Muscle of leg (tissue), 16 donors: ENCODE measurements at places on chromosomes 1 and 21.

- H3K27me3 ChIP-seq, result no peaks in the 10 kb centered on the region
- H3K4me1 ChIP-seq, result no peaks in the 10 kb centered on the region
- no peaks in the 10 kb centered on the region for H3K36me3 ChIP-seq
- peak; percentile 43 for DNase-seq
- H3K27ac ChIP-seq, result no peak overlapping the region
- H3K4me3 ChIP-seq, result no peak overlapping the region
These were observed 34.5 kb downstream of the TMPRSS15 start for GRCh38 chr21:18369115-18369514.

- H3K4me1 ChIP-seq, result peaks cover 9% of the 10 kb centered on the region
- no peak overlapping the region for H3K4me3 ChIP-seq
- no peaks in the 10 kb centered on the region for H3K36me3 ChIP-seq
- peaks cover 3% of the 10 kb centered on the region for H3K27me3 ChIP-seq
- H3K27ac ChIP-seq, result no peak overlapping the region
These were observed 90.5 kb upstream of the ADAR start for GRCh38 chr1:154698320-154699096.

- no peaks in the 10 kb centered on the region for H3K36me3 ChIP-seq
- H3K27ac ChIP-seq, result no peak overlapping the region
- H3K4me1 ChIP-seq, result peaks cover 22% of the 10 kb centered on the region
- H3K27me3 ChIP-seq, result no peaks in the 10 kb centered on the region
- H3K4me3 ChIP-seq, result no peak overlapping the region
- no peak for DNase-seq
These were observed 260.5 kb downstream of the DYRK1A start for GRCh38 chr21:37627074-37627473.

DNA sequence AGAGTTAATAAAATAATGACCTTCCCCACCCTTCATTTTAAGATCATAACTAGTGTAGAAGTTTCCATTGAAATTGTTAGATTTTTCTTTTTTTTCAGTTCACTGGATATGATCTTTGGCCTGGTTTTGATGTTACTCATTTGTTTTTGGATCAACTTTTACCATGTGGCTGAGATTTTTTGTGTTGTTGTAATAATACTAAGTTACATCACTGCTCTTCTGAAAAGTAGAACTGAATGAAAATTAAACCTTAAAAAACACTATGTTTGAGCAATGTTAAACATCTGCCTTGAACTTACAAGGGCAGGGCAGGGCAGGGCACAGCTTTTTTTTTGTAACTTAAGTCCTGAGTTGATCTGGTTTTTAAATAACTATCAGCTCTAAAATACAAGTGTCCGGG, 204.8 kb upstream of the ADAMTS5 start:
- DNase-seq, result peak; percentile 90
- H3K27ac ChIP-seq, result peak overlapping the region; percentile 60
- H3K4me1 ChIP-seq, result no peaks in the 10 kb centered on the region
- no peaks in the 10 kb centered on the region for H3K27me3 ChIP-seq

DNA sequence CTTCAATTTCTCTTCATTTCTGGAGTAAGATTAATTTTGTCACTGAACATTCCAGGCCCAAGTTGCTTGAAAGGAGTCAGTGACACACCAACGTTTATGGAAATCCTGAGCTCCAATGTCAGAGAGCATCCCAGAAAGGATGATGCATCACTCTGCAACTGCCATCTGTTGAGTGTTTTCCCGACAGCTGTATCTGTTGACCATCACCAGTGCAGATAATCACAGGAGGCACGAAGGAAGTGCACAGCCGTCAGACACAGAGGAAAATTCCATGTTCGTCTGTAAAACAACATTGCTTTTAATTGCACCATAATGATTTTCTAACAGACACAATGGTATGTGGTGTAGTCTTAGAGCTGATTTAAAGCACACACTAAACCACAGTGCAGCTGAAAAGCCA, 376.7 kb upstream of the ADGRL2 start:
- H3K4me3 ChIP-seq, result no peak overlapping the region
- no peaks in the 10 kb centered on the region for H3K4me1 ChIP-seq
- H3K27me3 ChIP-seq, result no peaks in the 10 kb centered on the region

GRCh38 chr1:30412241-30413110, 310.9 kb downstream of the MATN1 start:
- H3K36me3 ChIP-seq, result no peaks in the 10 kb centered on the region
- no peak for DNase-seq
- no peak overlapping the region for H3K4me3 ChIP-seq
- H3K27ac ChIP-seq, result no peak overlapping the region

GRCh38 chr1:88799491-88799890, 91.9 kb downstream of the GTF2B start:
- no peak overlapping the region for H3K27ac ChIP-seq
- peak; percentile 24 for DNase-seq
- no peak overlapping the region for H3K4me3 ChIP-seq
- H3K36me3 ChIP-seq, result peaks cover 18% of the 10 kb centered on the region
- H3K27me3 ChIP-seq, result no peaks in the 10 kb centered on the region

GRCh38 chr1:182754087-182754486, 35.5 kb upstream of the NPL start:
- H3K27ac ChIP-seq, result no peak overlapping the region
- no peaks in the 10 kb centered on the region for H3K36me3 ChIP-seq
- no peaks in the 10 kb centered on the region for H3K27me3 ChIP-seq
- H3K4me3 ChIP-seq, result no peak overlapping the region
- H3K4me1 ChIP-seq, result peaks cover 18% of the 10 kb centered on the region

DNA sequence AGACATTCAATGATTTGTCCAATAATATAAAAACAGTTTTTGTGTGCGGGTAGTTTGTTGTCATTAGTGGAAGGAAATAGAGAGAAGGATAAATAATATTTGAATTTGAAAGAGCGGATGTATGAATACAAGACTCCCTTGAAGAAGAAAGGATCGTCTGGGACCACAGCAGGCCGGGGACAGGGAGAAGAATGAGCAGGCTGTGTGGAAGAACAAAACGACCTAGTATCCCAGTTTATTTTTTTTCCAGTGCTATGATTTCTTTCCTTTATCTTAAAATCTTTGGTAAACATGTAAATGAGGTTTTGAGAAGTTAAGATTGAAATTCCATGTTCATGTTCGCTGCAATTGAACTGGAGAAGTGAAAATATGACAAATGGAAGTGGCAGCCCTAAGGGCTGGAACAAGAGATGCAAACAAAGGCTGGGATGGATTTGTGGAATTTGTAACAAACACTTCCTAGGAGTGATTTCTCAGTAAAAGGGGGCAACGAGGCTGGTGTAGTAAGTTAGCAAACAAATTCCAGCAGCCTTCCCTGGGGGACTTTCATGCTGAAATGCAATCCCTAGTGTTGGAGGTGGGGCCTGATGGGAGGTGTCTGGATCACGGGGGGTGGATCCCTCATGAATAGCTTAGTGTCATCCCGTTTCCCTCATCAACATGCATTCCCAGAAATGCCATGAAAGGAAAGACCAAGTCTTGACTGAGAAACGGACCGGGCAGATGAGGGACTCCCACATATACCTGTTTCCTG, 10.2 kb upstream of the IFI16 start:
- H3K27ac ChIP-seq, result peak overlapping the region; percentile 94
- H3K4me1 ChIP-seq, result peaks cover 3% of the 10 kb centered on the region
- peak overlapping the region; percentile 56 for H3K4me3 ChIP-seq
- H3K27me3 ChIP-seq, result no peaks in the 10 kb centered on the region
- H3K36me3 ChIP-seq, result no peaks in the 10 kb centered on the region

DNA sequence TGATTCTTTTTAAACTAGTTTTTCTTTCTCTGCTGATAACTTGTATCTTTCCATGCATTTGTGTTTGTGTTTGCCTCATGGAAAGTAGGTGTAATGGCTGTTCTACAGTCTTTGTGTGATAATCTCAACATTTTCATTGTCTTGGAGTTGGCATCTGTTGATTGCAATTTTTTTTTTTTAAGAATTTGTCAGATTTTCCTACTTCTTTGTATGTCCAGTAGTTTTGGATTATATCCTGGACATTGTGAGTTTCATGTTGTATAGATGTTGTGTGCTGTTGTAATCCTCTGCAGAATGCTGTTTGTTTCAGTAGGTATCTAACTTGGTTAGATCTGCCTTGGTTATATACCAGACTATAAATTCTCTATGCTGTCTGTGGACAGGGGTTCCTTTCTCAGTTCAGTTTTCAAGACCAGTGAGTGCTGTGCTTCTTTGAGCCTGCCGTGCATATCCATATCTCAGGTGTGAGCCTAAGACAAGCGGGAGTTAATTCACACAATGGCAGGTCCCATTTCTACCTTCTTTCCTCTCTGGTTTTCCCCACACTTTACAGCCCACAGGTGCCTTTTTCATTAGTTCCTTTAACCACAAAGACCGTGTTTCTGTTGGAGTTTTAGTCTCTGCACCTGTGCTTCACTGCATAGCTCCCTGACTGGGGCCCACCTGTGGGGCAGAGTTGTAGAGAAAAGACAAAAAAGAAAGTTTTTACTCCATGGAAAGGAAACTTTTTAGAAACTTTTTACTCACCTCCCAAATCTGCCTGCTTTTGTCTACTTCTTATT, 69.9 kb downstream of the ITSN1 start:
- no peaks in the 10 kb centered on the region for H3K4me1 ChIP-seq
- H3K27ac ChIP-seq, result no peak overlapping the region
- no peak overlapping the region for H3K4me3 ChIP-seq
- no peak for DNase-seq

DNA sequence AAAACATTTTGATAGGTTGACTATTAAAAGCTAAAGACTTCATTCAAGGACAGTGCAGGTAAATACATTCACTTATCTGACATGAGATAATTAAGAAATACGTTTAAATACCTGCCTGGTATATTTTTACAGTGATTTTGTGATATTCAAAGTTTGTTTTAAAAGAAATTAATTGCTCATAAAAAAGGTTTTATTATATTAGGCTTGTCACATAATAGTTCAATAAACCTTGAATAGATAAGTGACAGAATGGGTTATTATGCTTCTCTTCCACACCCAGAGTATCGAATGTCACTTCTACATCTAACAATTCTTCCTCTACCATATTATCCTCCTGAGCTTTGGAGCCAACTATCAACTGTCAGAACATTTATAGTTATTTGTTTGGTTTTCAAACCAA, 60.0 kb downstream of the LTN1 start:
- no peak for DNase-seq
- H3K27me3 ChIP-seq, result no peaks in the 10 kb centered on the region
- no peak overlapping the region for H3K4me3 ChIP-seq
- H3K27ac ChIP-seq, result no peak overlapping the region
- H3K36me3 ChIP-seq, result peaks cover 19% of the 10 kb centered on the region
- no peaks in the 10 kb centered on the region for H3K4me1 ChIP-seq

- peaks cover 19% of the 10 kb centered on the region for H3K27me3 ChIP-seq
- no peak overlapping the region for H3K4me3 ChIP-seq
- H3K4me1 ChIP-seq, result peaks cover 63% of the 10 kb centered on the region
- no peak for DNase-seq
- no peak overlapping the region for H3K27ac ChIP-seq
- H3K36me3 ChIP-seq, result no peaks in the 10 kb centered on the region
These were observed 9.5 kb downstream of the TINAGL1 start for GRCh38 chr1:31585736-31586365.

DNA sequence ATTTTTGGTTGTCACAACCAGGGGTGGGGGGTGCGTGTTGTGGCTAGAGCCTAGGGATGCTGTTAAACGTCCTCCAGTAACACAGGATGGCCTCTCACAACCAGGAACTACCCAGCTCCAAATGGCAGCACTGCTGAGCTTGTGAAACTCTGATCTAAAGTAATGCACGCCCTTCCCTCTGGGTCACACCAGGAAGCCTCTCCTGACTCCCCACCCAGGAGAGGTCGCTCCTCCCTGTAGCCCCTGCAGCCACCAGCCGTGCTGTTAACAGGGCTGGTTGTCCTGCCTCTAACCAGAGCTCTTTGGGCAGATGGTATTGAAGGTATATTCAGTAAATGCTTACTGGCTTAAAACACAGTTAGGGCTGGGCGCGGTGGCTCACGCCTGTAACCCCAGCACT, 73.2 kb downstream of the NKAIN1 start:
- H3K27ac ChIP-seq, result no peak overlapping the region
- no peaks in the 10 kb centered on the region for H3K36me3 ChIP-seq
- H3K27me3 ChIP-seq, result no peaks in the 10 kb centered on the region
- H3K4me3 ChIP-seq, result no peak overlapping the region
- no peak for DNase-seq
- H3K4me1 ChIP-seq, result peaks cover 5% of the 10 kb centered on the region

- no peaks in the 10 kb centered on the region for H3K27me3 ChIP-seq
- H3K36me3 ChIP-seq, result no peaks in the 10 kb centered on the region
- H3K4me3 ChIP-seq, result peak overlapping the region; percentile 82
- peak; percentile 79 for DNase-seq
- peaks cover 15% of the 10 kb centered on the region for H3K4me1 ChIP-seq
These were observed 559 bp downstream of the BACH1 start for GRCh38 chr21:29299046-29299915.

DNA sequence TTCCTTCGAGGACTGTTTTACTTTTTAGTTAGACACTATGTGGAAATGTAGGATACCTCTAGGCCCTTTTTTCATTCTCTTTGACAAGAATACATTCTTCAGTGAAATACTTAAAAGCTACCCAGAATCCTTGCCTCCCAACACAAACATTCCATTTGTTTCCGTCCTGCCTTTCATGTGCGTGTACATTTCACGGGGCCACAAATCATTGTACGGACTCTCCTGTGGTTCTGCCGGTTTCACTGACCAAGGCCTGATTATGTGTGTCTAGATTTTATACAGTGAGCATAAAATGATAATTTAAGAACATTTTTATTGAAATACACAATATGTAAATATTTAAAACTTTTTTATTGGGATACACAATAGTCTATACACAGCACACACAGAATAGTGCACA, 76.4 kb downstream of the RUNX3 start:
- no peak for DNase-seq
- peaks cover 10% of the 10 kb centered on the region for H3K27me3 ChIP-seq
- no peaks in the 10 kb centered on the region for H3K36me3 ChIP-seq
- no peak overlapping the region for H3K4me3 ChIP-seq

DNA sequence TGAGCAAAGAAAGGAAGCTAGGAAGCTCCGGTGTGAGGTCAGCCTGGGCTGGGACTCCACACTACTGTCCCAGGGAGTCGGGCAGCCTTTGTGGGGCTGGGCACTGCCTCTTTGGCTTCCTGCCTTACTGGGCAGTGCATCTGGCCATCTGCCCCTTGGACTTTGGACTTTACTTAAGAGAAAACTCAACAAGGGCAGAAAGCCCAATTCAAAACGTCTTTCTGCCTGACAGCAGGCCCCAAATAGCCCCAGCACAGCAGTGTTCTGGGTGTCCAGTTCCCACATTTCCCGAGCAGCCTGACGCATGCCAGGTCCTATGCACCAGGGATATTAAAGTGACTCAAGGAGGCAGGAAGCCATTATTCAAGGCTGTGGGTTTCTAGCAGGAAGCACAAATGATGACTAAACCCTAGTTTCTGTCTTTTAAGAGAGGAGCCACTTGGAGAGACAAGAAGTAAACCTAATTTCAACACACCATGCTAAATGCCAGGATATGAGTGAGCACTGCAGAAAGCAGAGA, 37.9 kb upstream of the EDEM3 start:
- peak; percentile 86 for DNase-seq
- H3K4me3 ChIP-seq, result no peak overlapping the region
- no peaks in the 10 kb centered on the region for H3K27me3 ChIP-seq

GRCh38 chr1:94865360-94865759, 45.2 kb downstream of the SLC44A3 start:
- peak overlapping the region; percentile 80 for H3K27ac ChIP-seq
- H3K27me3 ChIP-seq, result no peaks in the 10 kb centered on the region
- peak; percentile 89 for DNase-seq
- peaks cover 41% of the 10 kb centered on the region for H3K4me1 ChIP-seq
- no peak overlapping the region for H3K4me3 ChIP-seq

GRCh38 chr1:32487182-32487581, 22.3 kb downstream of the ZBTB8B start:
- DNase-seq, result no peak
- no peaks in the 10 kb centered on the region for H3K27me3 ChIP-seq
- H3K4me1 ChIP-seq, result no peaks in the 10 kb centered on the region
- no peaks in the 10 kb centered on the region for H3K36me3 ChIP-seq
- no peak overlapping the region for H3K4me3 ChIP-seq
